NCI-H460 (cell line): ENCODE measurements at places on chromosomes 7 and 10.

GRCh38 chr10:637771-638195 lies 51.7 kb downstream of the DIP2C start:
- DNase-seq = no peak

DNA sequence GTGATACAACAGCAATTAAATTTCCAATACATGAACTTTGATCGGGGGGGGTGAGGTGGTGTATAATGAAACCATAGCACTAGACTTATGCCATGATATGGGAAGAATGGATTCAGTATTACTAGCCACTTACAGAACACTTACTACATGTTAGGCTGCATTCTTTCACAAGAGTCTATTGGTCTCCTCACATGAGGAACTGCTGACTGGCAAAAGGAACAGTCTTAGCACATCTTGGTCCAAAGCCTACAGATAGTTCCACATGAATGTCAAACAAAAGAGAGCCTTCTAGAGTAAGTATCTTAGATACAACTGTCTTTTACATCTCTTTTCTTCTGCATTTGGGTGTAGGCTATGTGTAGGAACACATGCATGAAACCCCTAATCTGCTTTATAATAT lies 115.9 kb upstream of the DNAJB12 start:
- no peak for DNase-seq

- peak; percentile 86 for DNase-seq
These were observed 90.1 kb downstream of the NPSR1 start for GRCh38 chr7:34747867-34748727.

GRCh38 chr7:100434297-100435144 lies 1.8 kb downstream of the PPP1R35 start:
- DNase-seq = no peak

- no peak for DNase-seq
These were observed 35.2 kb upstream of the GDF10 start for GRCh38 chr10:47264797-47265281.

DNA sequence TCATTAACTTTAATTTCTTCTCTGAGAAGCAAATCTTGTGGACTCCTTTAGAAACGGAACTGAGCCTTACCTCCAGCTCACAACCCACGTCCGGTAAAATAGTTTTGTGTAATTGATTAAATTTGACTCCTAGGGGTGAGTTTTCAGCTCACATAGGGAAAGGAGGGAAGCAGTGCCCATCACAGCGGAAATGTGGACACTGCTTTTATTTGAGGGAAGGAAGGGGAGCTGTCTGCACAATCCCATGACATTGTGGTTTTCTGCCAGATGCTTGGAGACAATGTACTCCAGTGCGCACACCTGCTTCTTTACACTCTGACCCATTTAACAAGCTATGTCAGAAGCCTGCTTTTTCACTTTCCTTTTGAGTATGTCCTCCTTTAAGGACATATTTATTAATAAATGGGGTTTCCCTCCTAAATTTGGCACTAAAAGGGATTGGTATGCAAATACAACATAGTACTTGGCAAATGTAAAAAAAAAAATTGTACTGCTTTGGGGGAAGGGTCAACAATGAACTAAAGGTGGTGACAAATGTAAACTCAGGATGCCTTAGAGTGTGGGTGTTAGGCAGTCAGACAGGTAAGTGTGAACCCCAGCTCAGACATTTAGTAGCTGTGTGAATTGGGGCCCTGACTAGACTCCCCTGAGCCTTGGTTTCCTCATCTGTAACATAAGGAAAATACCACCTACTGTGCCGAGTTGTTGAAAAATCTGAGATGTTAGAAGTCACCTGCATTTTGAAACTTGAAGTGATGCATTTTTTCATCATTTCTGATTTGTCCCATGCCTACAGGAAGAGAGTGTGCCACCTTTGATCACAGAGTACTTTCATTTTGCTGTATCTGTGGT lies 90.2 kb upstream of the KLF6 start:
- DNase-seq = no peak

DNA sequence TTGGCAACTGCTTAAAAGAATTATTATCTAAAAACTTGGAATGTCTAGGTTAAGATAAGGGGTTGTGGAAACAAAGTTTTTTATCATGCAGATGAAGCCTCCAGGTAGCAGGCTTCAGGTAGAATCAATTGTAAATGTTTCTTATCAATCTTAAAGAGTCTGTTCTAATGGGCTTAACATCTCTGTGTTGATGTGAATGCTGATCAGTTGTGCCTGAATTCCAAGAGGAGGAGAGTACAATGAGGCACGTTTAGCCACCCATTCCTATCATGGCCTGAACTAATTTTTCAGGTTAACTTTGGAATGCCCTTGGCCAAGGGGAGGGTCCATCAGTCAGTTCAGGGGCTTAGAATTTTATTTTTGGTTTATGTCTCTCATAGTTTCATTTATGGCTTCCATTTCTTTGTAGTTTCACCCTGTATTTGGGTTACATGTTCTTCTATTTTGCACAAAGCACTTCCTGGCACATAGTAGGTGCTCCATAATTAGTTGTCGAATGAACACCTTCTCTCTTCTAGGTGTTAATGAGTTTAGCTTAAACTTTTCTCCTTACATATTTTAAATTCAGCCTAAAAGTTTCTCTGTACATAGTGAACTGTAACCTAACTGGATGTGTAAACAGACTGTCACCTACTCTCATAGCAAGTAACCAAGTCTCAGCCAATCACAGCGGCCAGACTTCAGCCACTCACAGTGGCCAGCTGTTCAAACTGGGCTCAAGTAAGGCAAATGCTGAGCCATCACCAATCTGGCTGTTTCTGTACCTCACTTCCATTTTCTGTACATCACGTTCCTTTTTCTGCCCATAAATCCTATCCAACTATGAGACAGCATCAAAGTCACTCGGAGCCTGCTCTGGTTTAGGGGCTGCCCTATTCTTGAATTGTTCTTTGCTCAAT lies 34.7 kb downstream of the ALOX5 start:
- DNase-seq = no peak

DNA sequence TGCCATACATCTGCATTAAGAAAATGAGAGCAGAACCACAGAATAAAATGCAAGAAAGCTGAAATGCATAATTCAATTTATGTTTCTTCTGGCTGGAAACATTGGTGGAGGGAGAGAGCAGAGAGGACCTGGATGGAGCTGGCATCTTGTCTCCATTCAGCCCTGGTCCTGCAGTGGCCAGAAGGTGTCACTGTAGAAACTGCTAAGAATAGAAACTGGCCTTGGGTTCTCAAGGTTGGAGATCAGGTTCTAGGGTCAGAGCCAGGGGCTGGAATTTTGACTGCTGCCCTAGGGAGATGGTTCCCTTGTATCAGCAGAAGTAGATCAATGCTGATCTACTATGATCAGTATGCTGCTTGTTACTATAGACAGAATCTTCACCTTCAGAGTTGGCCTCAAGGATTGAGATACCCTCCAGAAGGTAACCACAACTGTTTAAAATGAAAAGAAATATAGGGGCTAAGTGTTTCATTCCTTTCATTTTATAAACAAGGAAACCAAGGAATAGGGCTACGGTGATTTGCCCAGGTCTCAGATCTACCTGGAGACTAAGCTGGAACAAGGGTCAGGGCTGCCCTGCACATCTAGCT lies 13.1 kb downstream of the TAS2R41 start:
- DNase-seq = peak; percentile 38

GRCh38 chr10:114801411-114801813 lies 20.2 kb upstream of the FHIP2A start:
- no peak for DNase-seq

- no peak for DNase-seq
These were observed 40.3 kb downstream of the ARHGAP22 start for GRCh38 chr10:48564466-48565160.

GRCh38 chr10:74194545-74194944 lies 43.5 kb downstream of the ADK start:
- no peak for DNase-seq

GRCh38 chr7:94297397-94297838 lies 97.3 kb upstream of the COL1A2 start:
- DNase-seq = no peak

- DNase-seq = no peak
These were observed 12.5 kb upstream of the ZNF212 start for GRCh38 chr7:149226840-149227494.

DNA sequence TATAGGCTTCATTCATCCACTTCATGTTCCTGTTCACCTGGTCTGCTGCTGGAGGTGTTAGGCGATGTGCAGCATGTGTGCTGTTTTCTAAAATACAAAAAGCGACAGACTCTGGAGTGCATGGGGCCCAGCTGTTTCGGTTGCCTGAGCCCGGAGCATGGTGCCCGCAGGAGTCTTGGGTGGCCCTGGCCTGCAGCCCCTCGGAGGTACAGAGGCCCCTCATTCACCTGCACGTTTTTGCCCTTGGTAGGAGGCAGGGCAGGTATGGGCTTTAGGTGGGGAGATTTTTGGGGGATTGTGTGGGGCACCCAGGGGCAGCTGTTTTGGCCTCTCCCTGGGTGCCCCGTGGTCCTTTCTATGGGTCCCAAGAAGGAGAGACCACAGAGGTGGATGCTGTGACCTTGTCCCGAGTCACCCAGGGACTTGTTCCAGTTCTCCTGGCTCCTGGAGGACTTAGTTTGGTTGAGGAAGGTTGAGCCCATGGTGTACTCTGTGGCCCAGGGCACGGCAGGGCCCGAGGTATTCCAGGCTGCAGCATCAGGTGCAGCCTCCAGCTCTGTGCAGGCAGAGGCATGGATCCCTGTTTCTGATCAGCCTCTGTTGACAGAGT lies 130.7 kb downstream of the TRRAP start:
- no peak for DNase-seq

- DNase-seq = peak; percentile 79
These were observed 18.7 kb upstream of the ARHGAP12 start for GRCh38 chr10:31947144-31947926.

- no peak for DNase-seq
These were observed 92.3 kb downstream of the DNAJB6 start for GRCh38 chr7:157429001-157429679.

DNA sequence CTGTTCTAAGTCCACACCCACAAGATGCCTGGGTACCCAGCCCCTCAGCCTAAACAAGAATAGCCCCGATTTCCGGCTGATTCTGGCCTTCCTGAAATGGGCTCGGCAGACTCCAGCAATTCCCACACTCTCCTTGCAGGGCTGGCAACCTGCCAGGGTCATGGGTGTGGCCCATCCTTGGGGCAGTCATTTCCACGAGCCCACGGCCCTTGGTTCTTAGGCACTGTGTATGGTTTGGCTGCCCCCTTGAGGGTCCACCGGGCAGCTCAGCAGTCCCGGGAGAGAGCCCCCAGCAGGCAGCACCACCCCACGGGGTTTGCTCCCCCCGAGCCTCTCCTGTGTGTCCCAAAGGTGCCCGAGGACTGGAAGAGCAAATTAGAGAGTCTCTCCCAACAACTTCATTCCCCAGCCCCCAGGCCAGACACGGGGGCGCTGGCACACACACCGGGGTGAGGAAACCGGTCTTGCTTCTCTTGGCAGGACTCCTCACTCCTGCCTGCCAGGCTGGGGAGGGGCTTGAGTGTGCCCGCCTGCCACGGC lies 142.2 kb downstream of the EMX2 start:
- no peak for DNase-seq

DNA sequence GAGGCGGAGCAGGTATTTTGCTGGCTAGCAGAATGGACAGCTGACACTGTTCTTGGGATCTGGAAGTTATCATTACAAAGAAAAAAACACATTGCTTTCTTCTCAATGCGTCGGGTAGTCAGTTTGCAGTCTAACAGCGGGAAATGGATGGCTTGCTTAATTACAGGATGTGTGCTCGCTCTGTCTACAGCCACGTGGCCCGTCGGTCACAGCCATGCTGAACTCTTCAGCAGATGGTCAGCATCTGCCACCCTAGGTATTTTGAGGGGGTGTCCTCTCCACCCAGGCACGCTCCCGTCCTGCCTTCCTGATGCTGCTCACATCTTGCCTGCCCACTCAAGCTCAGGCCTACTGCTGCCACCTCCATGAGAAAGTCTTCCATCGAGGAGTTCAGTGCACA lies 20.4 kb upstream of the INMT start:
- DNase-seq = no peak

DNA sequence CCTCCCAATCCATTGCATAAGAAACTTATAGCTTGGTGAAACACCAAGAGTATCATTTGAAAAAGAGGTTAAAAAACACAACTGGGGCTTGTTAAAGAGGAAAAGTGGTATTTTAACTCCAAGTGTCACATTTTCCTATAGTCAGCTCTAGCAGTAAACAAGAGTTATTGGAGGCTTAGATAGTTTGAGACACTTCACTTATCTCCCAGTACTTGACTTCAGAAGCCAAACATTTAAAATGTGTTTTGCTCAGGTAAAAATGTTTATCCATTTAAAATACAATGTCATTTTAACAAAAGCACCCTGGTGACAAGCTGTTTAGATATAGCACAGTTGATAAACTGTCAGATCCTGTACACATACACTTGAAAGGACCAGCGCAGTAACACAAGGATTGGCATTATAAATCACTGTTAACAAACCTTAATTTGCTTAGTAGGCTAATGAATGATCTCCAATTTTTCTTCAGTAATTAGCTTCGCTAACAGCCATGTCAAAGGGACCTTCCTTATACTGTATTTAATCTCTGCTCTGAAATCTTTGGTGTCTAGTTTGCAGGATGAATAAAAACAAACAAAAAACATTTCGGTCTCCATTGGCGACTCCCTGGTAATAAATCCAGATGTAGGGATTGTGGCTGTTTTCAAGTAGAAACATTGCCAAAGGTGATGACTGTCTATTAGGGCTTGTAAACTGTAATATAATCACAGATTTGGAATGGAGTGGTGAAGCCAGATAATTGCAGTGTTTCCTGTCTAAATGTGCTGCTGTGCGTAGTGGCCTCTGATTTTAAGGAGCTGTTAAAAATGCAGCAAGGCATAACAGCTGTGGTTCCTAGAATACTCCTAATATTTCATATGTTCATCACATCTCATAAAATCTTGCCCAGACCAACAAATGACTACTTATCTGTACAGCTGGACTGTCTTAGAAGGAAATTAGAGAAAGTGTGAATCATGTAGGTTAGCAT lies 545.1 kb downstream of the AUTS2 start:
- DNase-seq = no peak

GRCh38 chr7:30206942-30207341 lies 72.2 kb downstream of the MTURN start:
- no peak for DNase-seq

GRCh38 chr7:47661051-47661714 lies 79.3 kb upstream of the TNS3 start:
- DNase-seq = no peak
